ENCODE measurements at places on chromosomes 4 and X. TPM values are rescaled to one million over a fixed set of nuclear protein-coding genes. Genes with fewer than 3 reads are reported as not detected.

- H3K36me3 ChIP-seq = no peaks in the 10 kb centered on the region
- H3K27me3 ChIP-seq = no peaks in the 10 kb centered on the region
- no peak overlapping the region for H3K4me3 ChIP-seq
- H3K4me1 ChIP-seq = peaks cover 9% of the 10 kb centered on the region
- no peak overlapping the region for H3K27ac ChIP-seq
Measured at GRCh38 chr4:123462007-123462406, 65.4 kb downstream of the SPRY1 start.

STEEP1 gene
- total RNA-seq = 27.4 TPM

MAGEB1 gene
- not detected for total RNA-seq

DNA sequence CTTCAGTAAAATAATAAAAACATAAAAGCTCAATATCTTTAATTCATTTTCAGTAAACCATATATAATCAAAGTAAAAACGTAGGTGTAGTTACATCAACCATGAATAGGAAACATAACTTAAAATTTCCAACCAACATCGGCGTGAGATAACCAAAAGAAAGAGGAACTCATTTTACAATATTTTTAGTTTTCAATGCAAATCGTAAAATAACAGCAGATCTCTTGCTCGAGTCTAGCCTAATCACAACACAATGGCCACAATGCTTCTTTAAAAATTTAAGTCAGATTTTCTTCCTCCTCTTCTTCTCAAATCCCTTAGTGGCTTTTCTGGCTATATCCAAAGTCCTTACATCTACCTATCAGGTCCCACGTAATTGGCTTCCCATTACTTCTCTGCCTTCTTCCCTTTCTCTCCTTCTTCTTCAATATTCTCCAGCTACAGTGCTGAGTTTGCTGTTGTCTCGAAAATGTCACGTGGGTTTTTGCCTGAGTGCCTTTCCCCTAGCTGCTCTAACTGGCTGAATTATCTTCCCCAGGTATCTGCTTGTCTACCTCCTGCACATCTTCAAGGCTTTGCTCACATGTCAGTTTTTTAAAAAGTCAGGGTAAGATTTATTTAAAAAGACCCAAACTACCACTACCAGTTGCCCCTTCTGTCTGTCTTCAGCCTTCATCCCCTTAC is 90.9 kb upstream of the BANK1 start:
- H3K36me3 ChIP-seq = no peaks in the 10 kb centered on the region
- no peak for DNase-seq
- no peaks in the 10 kb centered on the region for H3K27me3 ChIP-seq
- no peak overlapping the region for H3K27ac ChIP-seq
- no peak overlapping the region for H3K4me3 ChIP-seq

DNA sequence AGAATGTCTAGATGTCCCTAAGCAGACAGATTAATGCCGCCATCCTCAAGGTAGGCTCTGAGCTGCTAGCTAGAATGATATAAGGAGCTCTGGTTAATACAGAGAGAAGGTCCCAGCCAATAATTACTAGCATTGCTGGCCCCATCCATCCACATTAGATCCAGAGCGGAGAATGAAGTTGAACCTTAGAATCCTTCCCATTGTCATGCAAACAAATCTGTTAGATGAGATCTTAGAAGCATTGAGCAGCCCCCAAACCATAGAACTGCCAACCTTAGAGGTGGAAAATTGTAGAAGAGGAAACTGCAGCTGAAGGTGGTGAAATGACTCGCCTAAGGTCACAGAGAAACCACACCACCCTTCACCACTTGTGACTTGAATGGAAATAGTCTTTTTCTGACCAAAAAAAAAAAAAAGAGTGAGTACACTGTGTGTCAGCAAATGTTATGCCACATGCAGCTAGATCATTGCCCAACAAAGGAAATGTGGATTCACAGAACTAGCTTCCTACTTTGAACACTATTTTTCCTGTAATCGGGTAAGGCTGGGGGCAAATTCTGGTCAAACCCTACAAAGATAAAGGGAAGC is 162.1 kb downstream of the SMIM20 start:
- H3K27ac ChIP-seq = peak overlapping the region; percentile 90
- DNase-seq = peak; percentile 61
- H3K27me3 ChIP-seq = peaks cover 12% of the 10 kb centered on the region
- H3K4me3 ChIP-seq = peak overlapping the region; percentile 24
- peaks cover 41% of the 10 kb centered on the region for H3K36me3 ChIP-seq

DNA sequence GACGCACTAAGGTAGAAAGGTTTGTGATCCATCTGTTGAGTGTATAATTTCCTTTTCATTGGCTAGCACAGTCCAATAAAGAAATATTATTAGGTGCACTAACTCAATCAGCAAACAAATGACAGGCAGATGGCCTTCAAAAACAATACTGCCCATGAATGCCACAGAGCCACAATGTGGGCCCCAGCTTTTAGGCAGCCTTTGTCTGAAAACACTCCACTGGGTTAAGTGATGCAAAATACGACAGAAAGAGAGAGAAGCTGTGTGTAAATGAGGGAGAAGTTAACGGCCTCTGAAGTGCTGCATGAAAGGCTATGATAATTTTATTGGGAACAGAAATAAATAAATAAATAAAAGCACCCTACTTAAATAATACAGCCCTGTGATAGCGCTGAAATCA is 274.6 kb downstream of the NKX6-1 start:
- peaks cover 6% of the 10 kb centered on the region for H3K27me3 ChIP-seq
- no peaks in the 10 kb centered on the region for H3K4me1 ChIP-seq
- no peaks in the 10 kb centered on the region for H3K36me3 ChIP-seq
- no peak overlapping the region for H3K27ac ChIP-seq
- no peak for DNase-seq

USP17L30 gene
- not detected for total RNA-seq

DNA sequence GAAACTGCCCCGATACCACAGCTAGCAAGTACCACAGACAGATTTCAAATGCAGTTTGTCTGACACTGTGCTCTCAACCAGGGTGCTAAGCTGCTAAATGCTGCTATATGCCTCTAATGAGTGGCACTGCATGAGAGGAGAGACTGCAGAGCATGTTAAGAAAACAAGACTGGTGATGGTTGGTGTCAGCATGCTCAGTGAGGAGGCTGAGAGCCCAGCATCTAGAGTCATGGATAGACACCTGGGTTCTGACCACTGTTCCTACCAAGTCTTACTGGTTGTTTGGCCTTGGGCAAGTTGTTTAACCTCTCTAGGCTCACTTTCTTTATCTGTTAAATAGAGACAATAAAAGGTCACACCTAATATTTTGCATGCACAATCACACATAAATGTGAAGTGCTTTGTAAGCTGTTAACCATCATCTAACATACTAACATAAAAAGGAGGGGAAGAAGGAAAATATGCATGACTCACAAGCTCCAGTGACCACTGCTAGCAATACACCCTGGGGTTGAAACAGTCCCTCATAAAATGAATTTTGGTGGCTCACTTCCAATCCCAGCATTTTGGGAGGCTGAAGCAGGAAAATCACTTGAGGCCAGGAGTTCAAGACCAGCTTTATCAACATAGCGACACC is 20.7 kb downstream of the HHIP start:
- no peak overlapping the region for H3K27ac ChIP-seq
- H3K36me3 ChIP-seq = no peaks in the 10 kb centered on the region
- no peaks in the 10 kb centered on the region for H3K27me3 ChIP-seq
- no peaks in the 10 kb centered on the region for H3K4me1 ChIP-seq
- DNase-seq = no peak

FAM156B gene
- total RNA-seq = 17.0 TPM

PHKA1 gene
- 10.2 TPM for total RNA-seq

SEPTIN11 gene
- total RNA-seq = 74.1 TPM

- no peak overlapping the region for H3K27ac ChIP-seq
- DNase-seq = no peak
- H3K4me1 ChIP-seq = peaks cover 20% of the 10 kb centered on the region
Measured at GRCh38 chr4:911871-912490, 20.1 kb downstream of the GAK start.

DNA sequence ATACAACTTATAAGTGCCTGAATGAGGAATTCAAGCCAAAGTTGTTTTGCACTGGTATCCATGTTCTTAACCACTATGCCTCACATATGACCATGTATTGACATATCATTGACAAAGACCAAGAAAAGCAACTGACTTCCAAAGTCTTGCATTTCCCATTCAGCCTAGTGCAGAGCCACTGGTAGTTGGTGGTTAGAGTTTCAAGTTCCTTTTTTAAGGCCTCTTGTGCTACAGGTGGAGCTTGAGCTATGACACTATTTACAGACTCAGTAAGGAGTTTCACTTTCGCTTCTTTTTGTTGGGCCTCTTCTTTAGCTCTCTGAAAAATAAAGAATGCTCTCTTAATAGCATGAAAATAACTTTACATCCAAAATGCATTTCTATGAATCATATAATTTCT is 763.0 kb downstream of the DMD start:
- no peaks in the 10 kb centered on the region for H3K27me3 ChIP-seq
- peaks cover 11% of the 10 kb centered on the region for H3K36me3 ChIP-seq
- DNase-seq = no peak
- H3K4me3 ChIP-seq = no peak overlapping the region

GRCh38 chr4:183409934-183410333 is 34.5 kb upstream of the CDKN2AIP start:
- peaks cover 5% of the 10 kb centered on the region for H3K4me1 ChIP-seq
- no peak overlapping the region for H3K4me3 ChIP-seq

DNA sequence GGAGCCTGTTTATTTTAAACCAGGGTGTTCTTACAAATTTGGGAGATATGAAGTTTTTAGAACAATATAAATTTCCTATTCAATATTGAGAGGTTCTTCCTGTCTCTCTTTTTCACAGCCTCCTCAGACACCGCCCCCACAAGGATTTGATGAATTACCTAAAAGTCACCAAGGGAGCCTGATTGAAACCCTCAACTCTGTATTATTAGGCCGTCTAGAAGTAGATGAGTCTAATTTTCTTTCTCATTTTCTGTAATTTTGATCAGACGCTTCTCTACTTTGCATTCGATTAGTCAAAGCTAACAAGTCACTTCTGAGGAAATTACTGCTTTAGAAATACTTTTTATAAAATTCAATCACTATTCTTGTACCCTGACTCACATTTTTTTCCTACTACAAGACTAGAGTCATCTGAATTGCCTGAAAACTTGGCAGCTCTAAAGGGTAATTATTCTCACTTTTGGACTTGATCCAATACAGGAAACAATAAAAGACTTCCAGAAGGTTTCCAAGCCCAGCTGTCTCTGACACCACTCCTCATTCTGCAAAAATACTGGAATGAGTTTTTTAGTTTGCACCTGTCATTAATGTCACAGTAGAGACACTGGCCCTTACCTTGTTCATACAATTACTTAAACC is 111.2 kb downstream of the ELOVL6 start:
- H3K4me1 ChIP-seq = peaks cover 30% of the 10 kb centered on the region
- peaks cover 15% of the 10 kb centered on the region for H3K36me3 ChIP-seq
- no peaks in the 10 kb centered on the region for H3K27me3 ChIP-seq
- no peak overlapping the region for H3K4me3 ChIP-seq

GRCh38 chr4:4720646-4721045 is 138.8 kb upstream of the MSX1 start:
- no peak for DNase-seq
- H3K4me3 ChIP-seq = no peak overlapping the region
- no peaks in the 10 kb centered on the region for H3K4me1 ChIP-seq

DNA sequence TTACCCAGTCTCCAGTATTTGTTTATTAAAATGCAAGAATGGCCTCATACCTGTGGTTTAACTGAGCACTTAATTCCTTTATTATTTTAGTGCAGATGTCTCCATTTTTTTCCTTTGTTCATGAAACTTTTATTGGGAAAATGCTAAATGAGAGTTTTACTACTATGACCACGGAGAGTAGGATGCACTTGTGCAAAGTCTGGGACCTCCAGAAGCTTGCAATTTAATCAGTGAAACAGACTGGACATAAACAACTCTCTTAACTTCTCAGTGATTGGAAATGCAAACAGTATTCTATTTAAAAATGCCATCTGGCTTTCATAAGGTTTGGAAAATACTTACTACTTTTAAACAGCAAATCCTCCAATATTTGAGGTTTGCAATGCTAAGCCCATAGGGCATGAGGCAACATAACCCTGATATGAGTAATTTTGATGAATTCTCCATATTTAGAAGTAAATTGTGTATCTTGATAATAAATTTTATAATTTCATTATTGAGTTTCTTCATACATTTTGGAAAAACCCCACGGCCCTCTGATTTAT is 718.7 kb upstream of the MAGEB2 start:
- H3K27ac ChIP-seq = no peak overlapping the region
- DNase-seq = no peak

DNA sequence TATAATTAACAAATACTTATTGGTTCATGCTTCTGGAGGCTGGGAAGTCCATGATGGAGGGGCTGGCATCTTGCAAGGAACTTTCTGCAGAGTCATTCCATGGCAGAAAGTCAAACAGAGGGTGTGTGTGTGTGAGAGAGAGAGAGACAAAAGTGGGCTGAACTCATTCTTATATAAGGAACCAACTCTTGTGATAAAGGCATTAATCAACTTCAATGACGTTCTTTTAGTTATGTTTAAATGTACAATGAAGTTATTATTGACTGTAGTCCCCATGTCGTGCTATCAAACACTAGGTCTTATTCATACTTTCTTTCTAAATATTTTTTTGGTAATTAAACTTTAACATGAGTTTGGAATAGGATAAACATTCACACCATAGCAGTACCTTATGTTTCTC is 1408.8 kb downstream of the STIM2 start:
- no peak overlapping the region for H3K4me3 ChIP-seq
- no peaks in the 10 kb centered on the region for H3K27me3 ChIP-seq
- H3K27ac ChIP-seq = no peak overlapping the region

- H3K4me1 ChIP-seq = no peaks in the 10 kb centered on the region
- H3K27ac ChIP-seq = no peak overlapping the region
- H3K4me3 ChIP-seq = no peak overlapping the region
- H3K27me3 ChIP-seq = no peaks in the 10 kb centered on the region
Measured at GRCh38 chrX:10648614-10649013, 28.2 kb upstream of the MID1 start.

DNA sequence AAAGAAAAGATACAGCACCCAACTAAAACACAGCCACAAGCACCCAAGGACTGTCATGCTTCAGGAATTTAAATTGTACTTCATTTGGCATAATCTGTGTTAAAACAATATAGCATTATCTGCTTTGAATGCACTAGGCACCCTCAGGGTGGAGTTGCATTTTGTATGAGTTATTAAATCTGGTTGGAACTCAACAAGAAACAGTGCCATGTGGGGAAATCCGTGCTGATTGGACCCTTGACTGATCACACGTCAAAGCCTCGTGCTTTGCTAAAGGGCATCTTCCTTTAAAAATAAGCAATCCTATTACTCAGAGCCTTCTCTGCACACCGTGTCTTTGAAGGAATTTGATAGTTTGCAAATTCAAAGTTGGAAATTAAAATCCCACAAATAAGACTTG is 35.4 kb downstream of the IGFBP7 start:
- DNase-seq = no peak
- H3K27me3 ChIP-seq = peaks cover 7% of the 10 kb centered on the region
- no peaks in the 10 kb centered on the region for H3K4me1 ChIP-seq
- no peak overlapping the region for H3K27ac ChIP-seq
- H3K4me3 ChIP-seq = no peak overlapping the region
- no peaks in the 10 kb centered on the region for H3K36me3 ChIP-seq

- peaks cover 29% of the 10 kb centered on the region for H3K4me1 ChIP-seq
- peaks cover 4% of the 10 kb centered on the region for H3K36me3 ChIP-seq
- no peaks in the 10 kb centered on the region for H3K27me3 ChIP-seq
- DNase-seq = no peak
- peak overlapping the region; percentile 84 for H3K4me3 ChIP-seq
- H3K27ac ChIP-seq = peak overlapping the region; percentile 93
Measured at GRCh38 chrX:155028877-155029291, 2.2 kb downstream of the FUNDC2 start.

- DNase-seq = no peak
- no peak overlapping the region for H3K27ac ChIP-seq
- no peak overlapping the region for H3K4me3 ChIP-seq
- no peaks in the 10 kb centered on the region for H3K27me3 ChIP-seq
Measured at GRCh38 chr4:106659371-106659770, 290.8 kb upstream of the GIMD1 start.

EMD gene
- 112 TPM for total RNA-seq

GPR78 gene
- total RNA-seq = not detected
